ENCODE measurements at places on chromosomes 11 and 22. TPM values are rescaled to one million over a fixed set of nuclear protein-coding genes. Genes with fewer than 3 reads are reported as not detected.

The OR8D1 gene
- total RNA-seq = not detected

The CRYAB gene
- total RNA-seq = 6.5 TPM

The TRIM29 gene
- not detected for total RNA-seq

The OR2AG2 gene
- 0.28 TPM for total RNA-seq

The INSC gene
- total RNA-seq = 1.4 TPM

Measured in IMR-90 (cell line).